Effector memory CD4-positive, alpha-beta T cell (primary cell): ENCODE measurements at places on chromosomes 16 and 17.
A peak's percentile ranks its signal among the peaks of the same experiment; 100 is the strongest.

- DNase-seq = no peak
These were observed 11.3 kb upstream of the RNPS1 start for GRCh38 chr16:2278956-2279800.

DNA sequence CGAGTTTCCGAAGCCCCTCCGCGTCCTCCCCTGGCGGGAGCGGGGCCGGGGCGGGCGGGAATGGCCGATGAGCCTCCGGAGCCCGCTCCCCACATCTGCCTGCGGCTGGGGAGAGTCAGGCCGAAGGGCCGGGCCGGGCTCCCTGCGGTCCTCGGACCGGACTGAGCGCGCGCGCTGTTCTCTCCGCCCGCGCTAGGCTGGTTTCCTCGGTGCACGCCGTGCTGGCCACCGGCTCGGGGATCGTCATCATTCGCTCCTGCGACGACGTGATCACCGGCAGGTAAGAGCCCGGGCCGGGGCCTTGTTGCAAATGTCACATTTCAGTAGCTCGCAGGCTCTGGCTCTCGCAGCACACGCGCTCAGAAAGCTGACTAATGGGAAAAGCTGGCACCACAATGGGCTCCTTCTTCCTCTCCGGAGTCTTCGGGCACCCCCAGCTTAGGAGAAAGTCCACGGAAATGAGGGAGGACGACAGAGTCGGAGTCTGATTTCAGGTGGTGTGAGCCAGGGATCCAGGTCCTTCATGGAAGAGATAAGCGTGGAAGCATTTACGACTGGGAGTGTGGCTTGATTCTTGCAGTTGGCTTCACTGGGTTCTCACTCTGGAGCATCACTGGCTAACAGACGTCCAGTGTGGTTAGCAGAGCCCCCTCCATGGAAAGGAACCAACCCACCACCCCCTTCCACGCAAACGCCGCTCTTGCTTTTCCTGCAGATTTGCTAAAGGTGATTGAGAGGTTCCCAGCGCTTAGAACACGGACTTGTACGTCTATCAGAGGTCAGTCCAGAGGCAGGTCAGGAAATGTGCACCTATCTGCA is 715 bp downstream of the TLCD3A start:
- DNase-seq = no peak

DNA sequence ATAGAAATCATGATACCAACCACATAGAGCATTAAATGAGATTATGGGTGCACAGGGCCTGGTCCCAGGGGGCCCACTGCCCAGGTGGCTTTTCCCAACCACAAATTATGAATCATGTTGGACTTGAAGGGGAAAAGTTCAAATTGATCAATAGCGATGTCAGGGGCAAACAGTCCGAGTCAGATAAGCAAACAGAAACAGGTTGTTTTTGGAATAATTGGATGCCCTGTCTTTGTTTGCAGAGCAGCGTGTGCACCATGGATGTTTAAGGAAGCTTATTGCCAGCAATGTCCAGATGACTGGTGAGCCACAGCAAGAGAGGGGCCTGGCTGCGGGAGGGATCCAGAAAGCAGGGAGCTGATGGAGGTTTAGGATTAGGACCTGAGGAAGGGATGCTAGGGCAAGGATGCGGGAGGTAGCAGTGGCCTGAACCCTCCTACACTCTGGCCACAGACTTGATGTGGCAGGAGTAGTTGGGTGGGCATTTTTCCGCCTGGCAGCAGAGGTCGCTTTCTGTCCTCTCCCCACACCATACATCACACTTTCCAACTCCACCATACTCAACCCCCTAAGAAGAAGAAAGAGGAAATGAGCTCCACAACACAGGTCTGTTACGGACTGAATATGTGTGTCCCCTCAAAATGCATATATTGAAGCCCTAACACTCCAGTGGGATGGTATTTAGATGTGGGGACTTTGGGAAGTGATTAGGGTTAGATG is 266.4 kb upstream of the RPL38 start:
- DNase-seq = no peak

DNA sequence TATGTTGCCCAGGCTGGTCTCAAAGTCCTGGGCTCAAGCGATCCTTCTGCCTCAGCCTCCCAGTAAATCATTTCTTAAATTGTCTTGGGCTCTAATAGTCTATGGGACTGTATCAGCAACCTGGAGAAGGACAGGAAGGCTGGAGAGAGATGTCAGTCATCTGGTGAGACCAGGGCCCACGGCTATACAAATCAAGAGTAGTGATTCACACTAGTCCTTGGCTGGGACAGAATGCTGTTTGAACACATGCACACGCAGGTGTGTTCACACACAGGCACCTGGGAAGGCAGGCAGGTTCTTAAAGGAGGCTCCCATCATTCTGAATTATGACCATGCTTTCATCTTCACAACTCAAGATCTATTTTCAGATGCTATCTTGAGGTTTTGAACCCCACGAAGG is 14.1 kb downstream of the NQO1 start:
- DNase-seq = no peak

GRCh38 chr16:12411516-12411915 is 392.2 kb downstream of the CPPED1 start:
- no peak for DNase-seq

GRCh38 chr16:29806099-29806579 is at the start of gene MAZ:
Gene MAZ, plus strand, starts transcription at chr16:29806529. Its CDS starts 173 bp downstream, at chr16:29806702.
- DNase-seq = no peak

- no peak for DNase-seq
These were observed 6.8 kb upstream of the EZH1 start for GRCh38 chr17:42751628-42752027.

- no peak for DNase-seq
These were observed 25.1 kb downstream of the PLCG2 start for GRCh38 chr16:81804134-81804610.

GRCh38 chr16:48101069-48101674 is 54.6 kb downstream of the ABCC12 start:
- no peak for DNase-seq

- DNase-seq = no peak
These were observed 368.0 kb downstream of the CPPED1 start for GRCh38 chr16:12435730-12436129.

DNA sequence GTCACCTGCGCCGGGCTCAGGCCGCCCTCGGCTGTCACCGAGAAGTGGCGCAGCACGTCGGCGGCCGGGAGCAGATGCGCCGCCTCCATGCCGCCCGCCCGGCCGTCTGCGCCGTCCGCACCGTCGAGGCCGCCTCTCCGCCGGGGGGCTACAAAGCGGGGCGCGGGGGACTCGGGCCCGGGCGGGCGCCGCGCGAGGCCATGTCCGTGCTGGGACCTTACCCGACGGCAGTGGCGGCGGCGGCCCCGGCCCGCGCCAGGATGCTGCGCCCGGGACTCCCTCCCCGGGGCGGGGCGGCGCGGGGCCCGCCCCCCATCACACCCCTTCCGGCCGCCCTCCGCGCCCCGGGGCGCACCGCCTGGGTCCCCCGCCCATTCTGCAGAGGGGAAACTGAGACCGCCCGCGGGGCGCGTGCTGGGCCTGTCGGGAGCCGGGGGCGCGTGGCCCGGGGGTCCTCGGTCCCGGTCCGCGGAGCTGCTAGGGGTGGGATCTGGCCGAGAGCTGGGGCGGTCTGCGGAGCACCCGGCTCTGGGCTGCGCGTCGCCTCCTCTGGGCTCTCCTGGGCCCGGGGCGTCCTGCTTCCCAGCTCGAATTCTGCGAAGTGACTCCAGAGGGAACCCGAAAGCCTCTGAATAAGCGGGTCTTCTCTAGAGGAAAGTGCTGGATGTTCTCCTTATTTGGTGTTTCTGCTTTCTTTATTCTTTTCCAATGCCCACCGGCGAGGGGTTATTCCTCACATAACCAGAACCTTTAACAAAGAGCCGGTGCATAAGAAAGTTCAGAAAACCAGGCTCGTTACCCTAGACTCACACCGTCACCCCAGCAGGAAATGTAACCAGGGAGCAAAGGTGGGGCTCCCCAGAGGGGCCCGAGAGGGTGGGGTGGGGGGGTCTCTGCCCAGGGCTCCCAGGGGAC is at the start of gene ATP2A3:
Gene ATP2A3 (minus strand): TSS at position 235 of the 915 bp plus-strand sequence. CDS start 146 bp downstream, at position 89.
- peak; percentile 31 for DNase-seq

GRCh38 chr17:9824797-9825338 is 856 bp upstream of the GLP2R start:
- DNase-seq = no peak

GRCh38 chr16:25317732-25318316 is 60.2 kb upstream of the ZKSCAN2 start:
- no peak for DNase-seq

DNA sequence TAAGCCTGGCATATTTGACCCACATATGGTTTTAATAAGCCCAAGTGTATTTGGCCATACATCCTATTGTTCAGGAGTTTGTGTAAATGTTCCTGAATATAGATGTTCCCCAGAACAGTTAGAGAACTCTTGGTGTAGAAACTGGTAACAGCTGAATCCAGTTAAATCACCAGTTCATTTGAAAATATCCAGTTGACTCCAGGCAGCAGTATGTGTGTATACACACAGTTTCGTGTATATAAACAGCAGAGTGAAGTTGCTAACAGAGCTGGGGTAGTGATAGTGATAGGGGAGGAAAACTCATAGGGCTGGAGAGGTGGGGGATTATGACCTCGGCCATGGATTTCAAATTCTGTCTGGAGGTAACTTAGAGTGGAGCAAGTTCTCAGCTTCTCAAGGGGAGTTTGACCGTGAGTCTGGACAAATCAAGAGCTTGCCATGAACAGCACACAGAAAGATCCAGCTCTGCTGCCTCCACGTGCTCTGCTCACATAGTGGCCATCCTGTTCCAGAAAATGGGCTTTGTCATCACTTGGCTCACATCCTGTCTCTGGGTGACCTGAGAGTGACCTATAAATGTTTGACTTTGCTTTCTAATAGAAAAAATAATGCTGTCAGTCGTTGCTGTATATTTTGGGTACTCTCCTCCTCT is 30.6 kb upstream of the MMD start:
- no peak for DNase-seq

DNA sequence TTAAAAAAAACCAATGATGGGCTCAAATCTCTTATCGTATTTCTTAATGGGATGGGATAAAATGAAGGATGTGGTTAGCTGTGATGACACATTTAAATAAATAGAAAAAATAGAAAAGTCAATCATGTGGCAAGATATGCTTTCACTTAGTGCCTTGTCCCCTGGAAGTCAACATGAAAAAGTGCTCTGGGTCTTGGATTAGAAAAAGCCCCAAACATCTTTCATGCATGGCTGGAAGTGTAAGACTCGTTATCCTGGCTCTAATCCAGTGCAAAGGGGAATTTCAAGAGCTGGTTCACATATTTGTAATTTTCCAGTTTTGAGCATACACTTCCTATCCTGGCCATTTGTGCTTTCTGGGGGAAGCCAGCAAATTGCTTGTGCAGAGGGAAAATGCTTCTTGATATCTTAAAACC is 160.9 kb downstream of the MAP2K6 start:
- DNase-seq = no peak

- no peak for DNase-seq
These were observed 8.1 kb upstream of the ATXN7L3 start for GRCh38 chr17:44207743-44208142.

DNA sequence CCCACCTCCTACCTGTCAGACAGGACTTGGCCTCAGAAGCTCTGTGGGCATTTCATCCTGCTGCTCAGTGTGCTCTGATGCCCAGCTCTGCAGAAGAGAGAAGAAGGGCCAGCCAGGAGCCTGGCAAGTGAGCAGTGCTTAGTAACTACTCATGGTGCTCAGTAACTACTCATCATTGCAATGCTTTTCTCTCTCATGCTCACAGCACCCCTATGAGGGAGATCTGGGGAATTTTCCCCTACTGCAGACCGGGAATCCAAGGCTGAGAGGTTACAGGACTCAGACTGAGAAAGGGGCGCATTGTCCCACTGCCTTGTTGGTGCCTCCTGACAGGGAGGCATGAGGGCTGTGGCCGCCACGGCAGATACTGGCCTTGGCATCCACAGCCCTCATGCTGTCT is 261.1 kb downstream of the C16orf95 start:
- DNase-seq = no peak

GRCh38 chr17:72409405-72410002 is 288.7 kb downstream of the SOX9 start:
- no peak for DNase-seq

DNA sequence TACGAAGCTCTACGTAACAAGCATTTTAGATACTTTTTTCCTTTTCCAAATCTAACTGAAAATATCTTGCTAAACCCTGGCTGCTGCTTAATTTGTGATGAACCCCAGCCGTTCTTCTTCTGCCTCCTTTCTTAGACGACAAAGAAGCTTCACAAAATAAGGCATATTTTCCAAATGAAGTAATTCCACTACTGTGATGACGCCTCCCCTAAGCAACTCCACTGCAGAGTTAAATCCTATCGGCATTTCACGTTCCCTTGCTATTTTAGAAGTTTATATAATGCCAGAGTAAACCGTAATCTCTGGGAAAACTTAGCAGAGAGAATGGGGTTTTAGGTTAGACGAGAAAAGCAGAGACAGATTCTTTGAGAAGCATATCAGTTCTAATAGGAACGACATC is 683.1 kb upstream of the SALL1 start:
- no peak for DNase-seq

GRCh38 chr16:27779641-27780164 is 229.8 kb downstream of the KATNIP start:
- DNase-seq = no peak

DNA sequence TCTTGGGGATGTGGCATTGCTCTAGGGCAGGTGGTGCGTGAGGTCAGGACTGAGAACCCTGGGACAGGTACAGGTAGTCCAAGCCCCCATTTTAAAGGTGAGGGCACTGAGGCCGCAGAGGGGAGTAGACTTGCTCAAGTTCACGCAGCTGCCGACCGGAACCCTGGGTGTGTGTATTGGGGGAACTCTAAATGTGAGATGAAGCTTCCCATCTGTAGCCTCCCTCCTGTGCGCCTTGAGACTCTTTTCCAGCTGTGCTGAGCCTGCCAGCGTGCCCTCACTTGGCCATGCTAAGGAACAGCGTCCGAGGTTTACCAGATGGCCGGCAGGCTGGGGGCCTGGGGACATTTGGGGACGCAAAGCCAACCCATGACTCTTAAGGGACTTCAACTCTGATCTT is 79.0 kb upstream of the CDC42EP4 start:
- DNase-seq = no peak

DNA sequence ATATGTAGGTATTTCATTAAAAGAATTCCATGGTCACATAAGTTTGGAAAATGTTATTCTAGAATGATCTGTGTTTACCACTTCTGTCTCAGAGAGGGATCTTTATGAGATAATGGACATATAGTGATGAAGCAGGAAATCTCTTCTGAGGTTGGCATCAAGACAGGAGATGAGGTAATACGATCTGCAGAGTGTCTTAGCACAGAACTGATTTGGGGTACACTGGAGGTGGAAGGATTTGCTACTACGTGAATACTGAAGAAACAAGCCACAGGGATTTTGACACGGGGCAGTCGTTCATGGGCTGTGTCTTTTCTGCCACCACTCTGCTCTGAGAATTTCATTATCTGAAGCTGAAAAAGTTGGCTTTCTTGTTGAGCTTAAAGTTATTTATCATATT is 5.5 kb downstream of the CBFB start:
- no peak for DNase-seq

DNA sequence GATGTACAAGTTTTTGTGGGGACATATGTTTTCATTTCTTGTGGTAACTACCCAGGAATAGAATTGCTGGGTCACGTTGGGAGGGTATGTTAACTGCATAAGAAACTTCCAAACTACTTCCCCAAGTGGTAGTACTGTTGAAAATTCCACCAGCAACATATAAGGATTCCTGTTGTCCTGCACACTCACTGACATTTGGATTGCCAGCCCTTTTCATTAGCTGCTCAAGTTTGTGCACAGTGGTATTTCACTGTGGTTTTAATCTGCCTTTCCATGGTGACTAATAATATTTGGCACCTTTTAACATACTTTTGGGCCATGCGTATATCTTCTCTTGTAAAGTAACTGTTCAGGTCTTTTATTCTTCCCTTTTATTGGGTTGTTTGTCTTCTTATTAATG is 103.3 kb downstream of the GNAO1 start:
- DNase-seq = no peak

GRCh38 chr17:74249590-74250270 is 24.3 kb upstream of the DNAI2 start:
- no peak for DNase-seq
